ENCODE measurements at places on chromosomes 11 and 22.

DNA sequence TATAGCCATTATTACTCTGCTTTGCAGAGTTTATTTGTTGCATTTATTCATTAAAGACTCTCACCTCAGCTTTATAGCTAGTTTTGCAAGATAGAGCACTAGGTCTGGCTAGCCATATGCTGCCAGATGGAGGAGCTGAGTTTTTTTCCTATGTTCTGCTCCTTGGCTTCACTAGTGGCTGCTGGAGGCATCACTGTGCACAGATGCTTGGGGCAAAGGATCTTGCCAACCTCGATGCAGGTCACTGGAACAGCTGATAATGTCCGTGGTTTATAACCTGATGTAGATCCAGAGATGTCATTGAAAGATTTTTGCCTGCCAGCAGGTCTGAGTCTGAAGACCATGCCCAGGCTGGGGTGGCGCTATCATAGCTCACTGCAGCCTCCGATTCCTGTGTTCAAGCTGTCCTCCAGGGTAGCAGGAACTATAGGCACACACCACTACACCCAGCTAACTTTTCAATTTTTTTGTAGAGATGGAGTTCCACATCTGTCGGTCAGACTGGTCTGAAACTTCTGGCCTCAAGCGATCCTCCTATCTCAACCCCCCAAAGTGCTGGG lies 63.2 kb downstream of the PACS1 start:
- DNase-seq: no peak

- no peak for DNase-seq
Observed at GRCh38 chr11:76673176-76674142, 2.9 kb upstream of the LRRC32 start.

DNA sequence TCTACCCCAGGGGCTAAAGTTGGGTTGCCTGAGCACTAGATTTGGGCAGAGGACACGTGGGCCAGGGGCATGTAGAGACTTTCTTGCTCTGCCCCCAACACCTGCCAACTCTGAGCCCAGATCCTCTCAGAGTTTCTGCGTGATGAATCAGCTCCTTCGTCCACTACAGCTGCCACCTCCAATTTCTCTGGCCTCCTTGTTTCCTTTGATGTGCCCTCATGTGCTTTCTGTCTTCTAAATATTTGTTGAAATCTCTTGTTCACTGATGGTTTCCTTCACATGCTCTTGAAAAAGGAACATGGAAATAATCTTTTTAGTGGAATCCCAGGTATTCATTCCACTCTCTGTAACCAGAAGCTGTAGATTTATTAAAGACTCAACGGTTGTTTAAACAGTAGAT lies 8.0 kb downstream of the IZUMO1R start:
- DNase-seq: no peak

DNA sequence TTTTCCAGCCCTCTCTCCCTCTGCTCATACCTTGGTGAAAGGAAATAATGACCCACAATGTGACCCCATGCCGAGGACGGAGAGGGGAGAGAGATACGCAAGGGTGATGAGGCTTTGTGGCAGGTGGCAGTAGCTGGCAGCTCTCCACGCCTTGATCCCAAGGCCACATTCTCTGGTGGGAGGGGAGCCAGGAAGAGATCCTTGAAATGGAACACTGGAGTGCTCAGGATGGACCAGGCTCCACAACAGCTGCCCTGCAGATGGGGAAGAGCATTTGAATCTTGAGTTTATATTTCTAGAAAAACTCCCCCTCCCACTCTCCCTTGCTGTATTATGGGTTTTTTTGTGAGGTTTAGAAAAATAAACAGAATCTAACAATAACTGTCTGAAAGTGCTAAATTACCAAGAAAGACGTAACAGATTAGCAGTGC lies 61.6 kb upstream of the CDON start:
- peak; percentile 62 for DNase-seq

DNA sequence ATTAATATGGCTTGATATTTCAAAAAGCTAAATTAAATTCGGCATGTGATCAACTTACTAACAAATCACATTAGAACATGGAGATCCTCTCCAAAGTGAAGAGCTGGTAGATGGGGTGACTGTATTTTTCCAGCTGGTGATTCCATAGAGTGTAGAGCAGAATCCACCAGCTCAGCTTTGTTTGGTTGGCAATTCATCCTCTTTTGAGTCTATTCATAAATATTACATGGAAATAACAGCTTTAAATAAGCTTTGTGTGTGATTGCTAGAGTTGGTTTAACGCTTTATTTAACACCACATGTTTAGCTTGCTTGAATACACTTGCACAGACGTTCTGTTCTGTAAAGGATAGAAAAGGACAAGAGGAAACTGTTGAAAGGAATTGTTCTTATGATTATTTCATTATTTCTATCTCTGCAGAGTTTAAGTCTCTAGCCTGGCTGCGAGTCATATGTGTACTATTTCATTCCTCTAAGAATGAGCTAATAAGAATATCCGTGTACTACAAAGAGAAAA lies 738.3 kb upstream of the KIRREL3 start:
- DNase-seq: no peak

DNA sequence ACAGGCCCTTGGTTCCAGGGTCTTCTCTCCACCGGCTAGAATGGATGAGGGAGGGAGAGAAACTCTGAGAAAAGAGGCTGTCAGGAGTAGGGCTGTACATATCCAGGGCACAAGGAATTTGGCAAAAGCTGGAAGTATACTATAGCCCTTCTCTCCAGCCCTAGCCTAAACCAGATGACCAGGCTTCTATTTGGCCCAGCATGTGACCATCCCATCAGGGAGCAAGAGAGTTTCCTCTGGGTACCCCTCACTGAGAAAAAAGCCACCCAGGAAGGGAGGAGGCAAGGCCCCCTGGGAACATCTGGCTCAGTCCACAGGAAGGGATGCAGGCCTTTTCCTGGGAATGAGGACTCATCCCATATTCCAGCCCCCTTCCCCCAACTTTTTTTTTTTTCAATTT lies 8.3 kb downstream of the CD44 start:
- DNase-seq: no peak

DNA sequence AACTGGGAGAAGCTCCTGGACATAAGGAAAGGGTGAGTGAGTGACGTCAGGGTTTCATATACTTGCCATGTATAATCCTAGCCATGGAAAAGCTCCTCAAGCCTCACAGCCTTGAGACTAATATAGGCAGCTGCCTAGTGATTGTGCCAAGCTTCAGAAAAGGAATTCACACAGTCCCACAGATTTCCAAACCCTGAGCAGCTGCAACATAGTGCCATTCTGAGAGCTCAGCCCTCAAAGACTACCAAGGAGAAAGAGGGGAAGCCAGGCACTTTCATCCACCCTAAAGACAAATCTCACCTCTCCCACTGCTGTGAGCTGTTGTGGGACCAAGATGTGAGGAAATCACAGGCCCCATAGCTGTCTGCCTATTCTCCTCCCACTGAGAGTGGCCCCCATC lies 707.9 kb upstream of the ANO5 start:
- DNase-seq: no peak

GRCh38 chr11:60511393-60511792 lies 3.8 kb upstream of the MS4A13 start:
- DNase-seq: no peak

DNA sequence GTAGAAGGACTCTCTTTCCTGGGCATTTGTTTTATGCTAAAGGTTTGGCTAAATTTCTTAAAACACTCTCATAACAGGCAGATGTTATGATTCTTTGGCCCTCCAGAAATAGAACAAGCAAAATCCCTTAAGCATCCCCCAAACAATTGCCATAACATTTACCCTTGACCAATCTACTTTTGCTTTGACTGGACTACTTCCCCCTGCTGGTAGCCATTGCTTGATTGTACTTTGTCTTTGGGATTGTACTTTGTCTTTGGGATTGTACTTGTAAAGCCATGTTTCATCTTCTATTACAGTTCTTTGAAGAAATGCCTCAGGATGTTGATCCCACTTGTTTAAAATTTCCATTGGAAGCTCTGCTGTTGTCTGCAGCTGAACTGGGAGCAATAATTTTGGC lies 53.3 kb upstream of the GLYAT start:
- DNase-seq: no peak

- DNase-seq: no peak
Observed at GRCh38 chr11:117097014-117097388, 1.2 kb downstream of the SIK3 start.

DNA sequence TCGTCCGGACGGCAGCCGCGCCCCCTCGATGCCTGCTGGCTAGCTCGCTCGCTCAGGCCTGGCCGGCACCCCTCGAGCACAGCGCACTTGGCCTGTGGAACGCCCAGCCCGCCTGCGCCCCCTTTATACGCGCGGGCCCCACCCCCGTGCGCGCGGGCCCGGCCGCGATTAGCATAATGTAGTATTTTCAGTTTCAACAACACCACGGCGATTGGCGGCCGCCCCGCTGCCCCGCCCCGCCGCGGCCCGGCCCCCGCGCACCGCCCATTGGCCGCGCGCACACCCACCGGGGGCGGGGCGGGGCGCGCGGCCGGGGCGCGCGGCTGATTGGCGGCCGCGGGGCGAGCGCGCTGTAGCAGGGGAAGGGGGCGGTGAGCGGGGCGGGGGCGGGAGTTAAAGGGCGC lies at the start of gene CDKN1C:
TSS of gene CDKN1C (minus strand) at position 98 of the 404 bp plus-strand sequence. CDS start 319 bp downstream, outside the sequence.
- peak; percentile 81 for DNase-seq

GRCh38 chr11:18618342-18619025 lies 15.7 kb downstream of the SPTY2D1 start:
- no peak for DNase-seq

DNA sequence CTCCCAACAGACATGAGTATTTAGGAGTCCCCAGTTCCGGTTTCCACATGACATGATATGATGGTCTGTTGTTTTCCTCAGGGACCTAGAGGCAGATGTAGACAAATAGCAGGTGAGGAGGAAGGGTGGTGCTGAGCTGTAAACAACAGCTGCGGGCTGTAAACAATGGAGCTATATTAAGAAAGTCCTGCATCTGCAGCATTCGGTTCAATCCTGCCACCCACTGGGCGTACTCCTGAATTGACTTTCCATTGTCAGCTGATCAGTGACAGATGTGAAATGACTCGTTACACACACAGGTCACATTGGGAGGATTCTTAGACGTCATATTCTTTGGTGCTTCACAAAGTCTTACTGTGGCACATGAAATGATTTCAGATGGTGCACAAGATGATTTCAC lies 26.8 kb upstream of the RAG1 start:
- DNase-seq: no peak

- DNase-seq: no peak
Observed at GRCh38 chr11:11827272-11827671, 14.5 kb upstream of the USP47 start.

GRCh38 chr11:67267188-67268080 lies 1.2 kb downstream of the GRK2 start:
- DNase-seq: no peak

DNA sequence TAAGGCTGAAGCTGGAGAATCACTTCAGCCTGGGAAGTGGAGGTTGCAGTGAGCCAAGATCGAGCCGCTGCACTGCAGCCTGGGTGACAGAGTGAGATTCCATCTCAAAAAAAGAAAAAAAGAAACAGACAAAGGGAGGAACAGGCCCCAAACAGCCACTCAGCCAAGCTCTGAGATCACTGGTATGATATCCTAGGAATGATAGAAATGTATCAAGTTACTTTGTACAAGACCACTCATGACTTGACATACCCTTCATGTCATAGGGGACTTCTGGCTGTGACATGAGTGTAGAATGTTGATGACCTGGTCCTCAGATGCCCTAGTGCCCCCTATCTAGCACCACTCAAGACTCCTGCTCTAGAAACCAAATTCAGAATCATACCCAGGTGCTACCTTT lies 216.5 kb downstream of the NAV2 start:
- no peak for DNase-seq

GRCh38 chr11:122310766-122311165 lies 194.8 kb upstream of the BLID start:
- no peak for DNase-seq

GRCh38 chr11:78030429-78031325 lies 7.6 kb upstream of the KCTD14 start:
- DNase-seq: peak; percentile 100

- no peak for DNase-seq
Observed at GRCh38 chr11:66289548-66290329, 796 bp upstream of the YIF1A start.

DNA sequence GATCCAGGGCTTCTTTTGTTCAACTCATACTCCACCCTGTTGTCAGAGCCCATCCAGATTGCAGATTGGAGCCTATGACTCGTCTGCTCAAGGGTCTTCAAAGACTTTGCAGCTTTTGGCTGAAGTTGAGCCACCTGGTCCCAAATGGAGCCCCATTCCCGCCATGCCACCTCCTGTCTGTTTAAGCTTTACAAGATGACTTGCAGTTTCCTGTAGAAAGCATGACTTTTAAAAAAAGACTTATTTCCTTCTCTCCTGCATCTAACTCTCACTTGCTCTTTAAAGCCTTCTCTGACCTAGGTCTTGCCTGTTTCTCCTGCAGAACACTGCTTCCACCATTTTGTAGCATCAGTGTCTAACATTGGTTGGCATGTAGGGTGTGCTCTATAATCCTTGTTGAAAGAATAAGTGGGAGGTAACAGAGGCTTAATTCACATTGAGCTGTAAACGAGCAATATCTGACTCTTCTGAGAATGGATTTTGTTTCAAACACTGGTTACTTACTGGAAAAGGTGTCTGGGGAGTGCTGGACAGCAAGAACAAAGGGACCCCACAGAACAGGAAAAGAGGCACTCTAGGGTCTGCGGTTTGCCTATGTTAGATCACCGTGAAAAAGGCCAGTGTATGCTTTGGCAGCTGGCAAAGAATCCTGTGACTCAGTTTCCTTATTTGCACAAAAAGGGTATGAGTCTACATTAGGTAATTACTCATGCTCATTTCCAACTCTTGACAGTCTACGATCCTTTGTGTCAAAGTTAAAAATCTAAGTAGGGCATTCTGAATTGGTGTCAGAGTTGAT lies 30.3 kb downstream of the NF2 start:
- DNase-seq: no peak

DNA sequence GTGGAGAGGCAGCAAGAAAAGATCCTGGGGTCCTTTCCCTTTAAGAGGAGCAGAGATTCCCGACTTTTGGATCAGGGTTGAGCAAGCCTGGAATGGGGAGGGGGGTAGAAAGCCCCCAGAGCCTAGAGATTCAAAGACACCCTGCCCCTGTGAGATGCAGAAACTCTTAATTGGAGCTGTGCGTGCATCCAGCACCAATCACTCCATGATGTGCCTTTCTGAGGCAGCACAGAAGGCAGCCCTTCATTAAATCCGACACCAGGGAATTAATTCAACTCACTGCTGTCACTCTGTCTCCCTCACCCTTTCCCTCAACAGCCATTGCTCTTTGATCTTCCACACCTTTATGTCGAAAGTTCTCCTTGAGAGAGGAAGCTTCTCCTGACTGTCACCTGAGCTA lies 43.0 kb downstream of the DSCAML1 start:
- DNase-seq: no peak

GRCh38 chr22:47040486-47041270 lies 278.2 kb downstream of the TBC1D22A start:
- DNase-seq: no peak

- DNase-seq: no peak
Observed at GRCh38 chr22:40708177-40708576, 28.9 kb downstream of the MCHR1 start.

DNA sequence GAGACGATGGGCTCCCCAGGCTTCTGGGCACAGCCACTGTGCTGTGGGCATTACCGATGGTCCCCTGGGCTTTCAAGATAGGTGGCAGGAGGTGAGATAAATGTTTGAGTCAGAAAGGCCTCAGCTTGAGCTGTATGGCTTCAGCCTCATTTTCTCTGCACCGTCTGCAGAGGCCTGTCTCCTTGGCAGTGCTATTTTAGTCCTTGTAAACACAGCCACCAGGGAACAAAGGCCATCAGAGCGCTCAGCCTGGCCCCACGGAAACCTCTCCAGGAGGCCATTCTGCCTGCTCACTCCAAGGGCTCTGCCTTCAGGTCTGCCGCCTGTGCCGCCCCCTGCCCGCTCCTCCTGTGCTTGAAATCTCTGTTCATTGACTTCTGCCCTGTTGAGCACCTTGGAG lies 1424.9 kb downstream of the TBC1D22A start:
- no peak for DNase-seq

Data from NCI-H1092 (cell line).